ENCODE measurements at places on chromosomes 2 and 18. TPM values are rescaled to one million over a fixed set of nuclear protein-coding genes. Genes with fewer than 3 reads are reported as not detected.

- no peak for DNase-seq
Measured at GRCh38 chr2:105822186-105822585, 77.5 kb downstream of the NCK2 start.

DNA sequence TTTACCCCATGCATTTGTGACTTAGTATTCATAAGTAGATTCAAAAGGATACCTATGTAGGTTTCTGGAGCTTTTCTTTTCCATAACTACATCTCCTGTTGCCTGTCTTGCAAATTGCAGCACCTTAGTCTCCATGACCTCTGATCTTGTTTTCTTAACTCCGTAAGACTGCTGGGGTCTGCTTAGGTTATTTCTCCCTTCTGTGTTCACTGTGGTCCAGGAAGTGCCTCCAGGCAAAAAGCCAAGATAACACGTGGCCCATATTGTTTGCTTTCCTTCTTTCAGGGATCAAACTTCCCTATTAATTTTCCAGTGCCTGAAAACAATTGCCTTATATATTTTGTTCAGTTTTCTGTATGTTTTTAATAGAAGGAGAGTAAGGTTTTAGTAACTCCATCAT lies 86.4 kb downstream of the GCA start:
- no peak for DNase-seq

The CYP1B1 gene
- 69.4 TPM for total RNA-seq

DNA sequence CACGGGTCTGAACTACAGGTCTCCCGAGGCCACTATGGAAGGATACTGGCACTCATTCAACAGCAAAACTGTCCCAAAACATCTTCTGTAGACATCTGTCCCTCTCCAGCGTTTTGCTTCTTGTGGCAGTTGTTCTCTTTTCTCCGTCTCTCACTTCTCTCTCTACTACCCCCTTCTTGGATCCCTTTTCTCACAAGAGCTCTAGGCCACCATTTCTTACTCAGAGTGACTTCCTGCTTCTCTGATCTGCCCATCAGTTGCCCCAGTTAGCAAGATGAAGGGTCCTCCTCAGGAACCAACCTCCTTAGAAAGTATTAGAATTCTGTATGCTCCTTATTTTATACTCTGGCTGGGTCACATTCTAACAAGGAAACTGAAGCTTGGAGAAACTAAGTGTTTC lies 32.6 kb downstream of the BCL2 start:
- no peak for DNase-seq

DNA sequence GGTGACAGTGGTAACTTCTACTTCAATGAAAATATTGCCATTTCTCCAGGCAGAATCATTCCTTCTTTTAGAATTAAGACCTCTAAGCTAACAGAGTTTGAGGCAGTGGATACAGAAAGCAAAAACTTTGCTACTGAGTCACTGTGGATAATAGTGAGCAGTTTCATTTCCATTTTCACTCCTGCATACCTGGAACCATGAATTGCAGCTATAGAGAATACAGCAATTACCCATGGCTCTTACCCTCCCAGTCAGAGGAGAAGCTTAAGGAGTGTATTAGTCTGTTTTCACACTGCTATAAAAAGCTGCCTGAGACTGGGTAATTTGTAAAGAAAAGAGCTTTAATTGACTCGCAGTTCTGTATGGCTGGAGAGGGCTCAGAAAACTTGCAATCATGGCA lies 531.4 kb upstream of the CNTNAP5 start:
- DNase-seq: no peak

DNA sequence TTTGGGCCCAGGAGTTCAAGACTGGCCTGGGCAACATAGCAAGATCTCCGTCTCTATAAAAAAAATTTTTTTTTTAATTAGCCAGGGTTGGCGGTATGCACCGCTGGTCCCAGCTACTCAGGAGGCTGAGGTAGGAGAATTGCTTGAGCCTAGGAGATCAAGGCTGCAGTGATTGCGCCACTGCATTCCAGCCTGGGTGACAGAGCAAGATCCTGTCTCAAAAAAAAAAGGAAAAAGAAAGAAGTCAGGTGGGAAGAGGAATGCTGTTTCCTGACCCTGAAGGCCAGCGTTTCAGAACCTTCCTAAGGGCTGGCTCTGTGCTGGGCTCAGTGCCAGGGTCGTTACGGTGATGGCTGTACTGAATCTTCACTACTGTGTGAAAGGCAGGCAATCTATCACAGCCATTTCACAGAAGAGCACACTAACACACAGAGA lies 35.0 kb upstream of the AGAP1 start:
- DNase-seq: peak; percentile 74

DNA sequence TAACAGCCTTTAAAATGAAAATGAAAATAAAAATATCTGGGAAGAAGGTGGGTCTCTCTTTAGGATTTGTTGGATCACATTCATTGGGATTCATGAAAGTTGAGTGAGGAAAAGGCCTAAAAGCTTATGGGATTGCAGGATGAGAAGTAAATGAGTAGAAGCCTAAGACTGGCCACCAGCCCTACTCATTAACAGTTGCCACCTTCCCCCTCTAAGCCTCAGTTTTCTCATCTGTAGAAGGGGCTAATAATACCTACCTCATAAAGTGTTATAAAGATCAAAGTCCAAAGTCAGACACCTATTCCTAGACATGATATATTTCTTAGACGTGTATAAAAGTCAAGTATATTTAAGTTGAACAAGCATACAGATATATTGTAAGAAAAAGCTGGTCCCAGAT lies 23.8 kb downstream of the RDH14 start:
- DNase-seq: no peak

GRCh38 chr2:78925258-78925657 lies 100.2 kb upstream of the REG3G start:
- no peak for DNase-seq

DNA sequence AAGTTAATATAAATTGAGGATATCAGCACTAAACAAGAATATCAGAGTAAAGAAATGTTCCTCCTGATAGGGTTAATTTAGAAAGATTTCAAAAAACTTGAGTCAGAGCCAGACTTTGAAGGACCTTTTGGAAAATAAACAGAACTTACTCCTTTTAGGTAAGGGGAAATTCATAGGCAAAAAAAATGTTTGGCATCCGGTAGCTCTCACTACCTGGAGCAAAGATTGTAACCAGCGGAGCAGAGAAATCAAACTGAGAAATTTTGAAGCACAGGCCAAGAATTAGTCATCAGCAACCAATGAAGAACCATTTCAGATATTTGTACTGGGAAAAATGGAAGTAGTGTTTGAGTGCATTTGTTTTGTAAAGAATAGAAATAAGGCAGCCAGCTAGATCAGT lies 113.0 kb downstream of the ICA1L start:
- no peak for DNase-seq

The DSG1 gene
- not detected for total RNA-seq

GRCh38 chr18:40152859-40153258 lies 1802.2 kb upstream of the PIK3C3 start:
- no peak for DNase-seq

DNA sequence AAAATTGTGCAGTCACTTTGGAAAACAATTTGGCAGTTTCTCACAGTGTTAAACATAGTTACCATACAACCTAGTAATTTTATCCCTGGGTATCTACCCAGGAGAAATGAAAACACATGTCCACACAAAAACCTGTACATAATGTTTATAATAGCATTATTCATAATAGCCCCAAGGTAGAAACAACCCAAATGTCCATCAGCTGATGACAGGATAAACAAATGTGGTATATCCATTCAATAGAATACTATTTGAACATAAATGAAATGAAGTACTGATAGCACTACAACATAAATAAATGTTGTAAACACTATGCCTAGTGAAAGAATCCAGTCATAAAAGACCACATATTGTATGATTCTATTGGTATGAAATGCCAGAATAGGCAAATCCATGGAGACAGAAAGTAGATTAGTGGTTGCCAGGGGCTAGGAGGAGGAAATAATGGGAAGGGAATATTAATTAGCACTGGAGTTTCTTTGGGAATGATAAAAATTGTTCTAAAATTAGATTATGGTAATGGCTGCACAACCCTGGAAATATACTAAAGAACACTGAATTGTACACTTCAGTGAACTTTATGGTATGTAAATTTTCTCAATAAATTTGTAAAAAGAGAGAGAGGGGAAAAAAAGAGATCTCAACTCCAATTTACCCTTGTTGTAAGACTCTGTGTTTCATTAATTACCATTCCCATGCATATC lies 20.8 kb upstream of the VIT start:
- DNase-seq: no peak

The GKN1 gene
- not detected for total RNA-seq

The MC4R gene
- total RNA-seq: not detected

The POTEC gene
- not detected for total RNA-seq

The DPP10 gene
- total RNA-seq: 1.0 TPM

The KCNS3 gene
- total RNA-seq: 47.8 TPM

The KIAA2012 gene
- total RNA-seq: not detected

The SP110 gene
- 46.9 TPM for total RNA-seq

DNA sequence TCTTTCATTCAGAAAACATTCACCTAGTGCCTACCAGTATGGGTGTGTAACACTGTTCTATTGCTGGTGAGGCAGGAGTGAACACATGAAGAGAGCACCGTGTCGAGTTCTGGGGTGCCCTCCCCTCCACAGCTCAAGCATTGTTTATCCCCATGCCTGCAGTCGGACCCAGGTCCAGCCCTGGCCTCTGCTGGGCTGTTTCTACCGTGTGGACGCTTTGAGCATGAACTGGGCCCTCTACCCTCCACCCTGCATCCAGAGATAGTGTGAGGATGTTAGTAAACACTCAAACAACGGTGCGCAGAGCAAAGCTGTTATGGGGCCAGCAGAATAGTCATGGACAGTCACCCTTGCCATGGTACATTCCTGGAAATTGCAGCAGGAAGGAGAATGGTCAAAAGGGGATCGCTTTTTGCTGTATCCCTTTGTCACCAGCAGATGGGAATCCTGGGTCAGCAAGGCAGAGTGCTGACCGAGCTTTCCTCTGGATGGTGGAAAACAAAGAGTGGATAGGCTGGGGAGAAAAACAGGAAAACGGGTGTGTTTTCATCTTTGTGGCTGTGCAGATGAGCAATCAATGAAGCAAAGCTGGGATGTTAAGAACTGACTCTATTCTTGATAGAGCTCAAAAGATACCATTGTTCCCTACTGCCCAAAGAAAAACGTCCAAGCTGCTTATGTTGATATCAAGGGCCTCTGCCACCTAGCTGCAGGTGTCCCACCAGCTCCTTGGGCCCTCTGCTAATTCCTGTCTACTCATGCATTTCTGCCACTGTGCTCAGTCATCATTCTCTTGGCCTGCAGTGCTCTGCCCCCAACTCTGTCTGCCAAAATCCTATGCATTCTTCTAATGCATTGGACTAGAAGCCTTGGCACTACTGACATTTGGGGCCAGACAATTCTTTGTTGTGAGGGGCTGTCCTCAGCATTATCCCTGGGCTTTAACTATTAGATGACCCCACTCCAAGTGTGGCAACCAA lies 38.7 kb downstream of the REEP1 start:
- peak; percentile 40 for DNase-seq

DNA sequence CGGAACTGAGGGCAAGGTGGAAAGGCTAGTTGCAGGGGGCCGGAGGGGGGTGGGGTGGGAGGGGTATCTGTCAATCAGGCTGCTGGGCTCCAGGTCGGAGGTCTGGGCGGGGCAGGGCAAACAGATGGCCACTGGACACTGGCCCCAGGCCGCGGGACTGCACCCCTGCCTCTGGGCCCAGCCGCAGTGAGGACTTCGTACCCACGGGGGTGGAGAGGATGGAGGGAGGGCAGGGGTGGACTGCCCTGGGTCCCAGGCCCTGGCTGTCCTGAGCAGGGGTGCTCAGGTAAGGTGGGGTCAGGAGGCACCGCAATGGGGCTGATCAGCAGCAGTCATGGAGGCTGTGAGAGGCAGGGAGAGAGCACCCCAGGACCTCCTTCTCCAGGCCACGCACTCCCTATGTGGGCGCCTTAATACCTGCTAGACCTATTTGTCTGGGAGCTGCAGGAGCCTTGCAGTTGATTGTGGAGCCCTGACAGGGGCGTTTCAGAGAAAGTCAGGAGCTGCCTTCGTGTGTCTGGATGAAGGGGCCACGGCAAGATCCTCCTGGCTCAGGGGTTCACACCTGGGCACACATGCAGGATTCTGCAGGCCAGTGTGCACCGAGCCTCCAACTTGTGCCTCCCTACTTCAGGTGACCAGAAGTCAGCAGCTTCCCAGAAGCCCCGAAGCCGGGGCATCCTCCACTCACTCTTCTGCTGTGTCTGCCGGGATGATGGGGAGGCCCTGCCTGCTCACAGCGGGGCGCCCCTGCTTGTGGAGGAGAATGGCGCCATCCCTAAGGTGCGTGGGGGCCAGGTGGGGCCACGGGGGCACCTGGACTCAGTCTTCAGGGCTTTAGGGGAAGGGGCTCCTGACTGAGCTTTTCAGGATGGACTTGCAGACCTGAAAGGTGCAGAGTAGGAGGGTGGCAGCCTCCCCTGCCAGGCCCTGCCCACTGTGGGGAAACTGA lies 1.5 kb downstream of the CTDSP1 start:
- peak; percentile 81 for DNase-seq

The LOXHD1 gene
- 2.7 TPM for total RNA-seq

DNA sequence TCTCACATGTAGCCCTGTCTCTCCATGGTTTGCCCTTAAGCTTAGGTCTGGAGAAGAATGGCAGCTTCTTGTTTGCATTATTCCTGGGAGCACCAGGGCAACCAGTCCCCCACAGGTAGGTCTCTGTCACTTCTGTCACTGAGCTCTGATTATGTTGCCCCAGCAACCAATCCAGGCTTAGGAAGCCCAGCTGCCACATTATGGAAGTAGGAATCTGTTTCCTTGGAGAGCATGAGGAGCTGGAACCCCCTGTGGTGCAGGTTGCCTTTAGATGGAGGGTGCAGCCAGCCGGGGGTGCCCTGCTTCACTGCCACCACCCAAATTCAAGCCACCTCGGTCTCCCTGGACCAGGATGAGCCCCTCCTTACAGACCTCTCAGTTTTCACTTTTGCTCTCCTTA lies 4.8 kb downstream of the RESP18 start:
- DNase-seq: no peak

- no peak for DNase-seq
Measured at GRCh38 chr2:169877398-169877797, 50.1 kb downstream of the UBR3 start.

The AKAIN1 gene
- not detected for total RNA-seq

The RAB6C gene
- total RNA-seq: not detected

GRCh38 chr2:237819231-237819630 lies 20.7 kb downstream of the RBM44 start:
- no peak for DNase-seq

The ALLC gene
- not detected for total RNA-seq

The SULT1C4 gene
- 11.6 TPM for total RNA-seq

DNA sequence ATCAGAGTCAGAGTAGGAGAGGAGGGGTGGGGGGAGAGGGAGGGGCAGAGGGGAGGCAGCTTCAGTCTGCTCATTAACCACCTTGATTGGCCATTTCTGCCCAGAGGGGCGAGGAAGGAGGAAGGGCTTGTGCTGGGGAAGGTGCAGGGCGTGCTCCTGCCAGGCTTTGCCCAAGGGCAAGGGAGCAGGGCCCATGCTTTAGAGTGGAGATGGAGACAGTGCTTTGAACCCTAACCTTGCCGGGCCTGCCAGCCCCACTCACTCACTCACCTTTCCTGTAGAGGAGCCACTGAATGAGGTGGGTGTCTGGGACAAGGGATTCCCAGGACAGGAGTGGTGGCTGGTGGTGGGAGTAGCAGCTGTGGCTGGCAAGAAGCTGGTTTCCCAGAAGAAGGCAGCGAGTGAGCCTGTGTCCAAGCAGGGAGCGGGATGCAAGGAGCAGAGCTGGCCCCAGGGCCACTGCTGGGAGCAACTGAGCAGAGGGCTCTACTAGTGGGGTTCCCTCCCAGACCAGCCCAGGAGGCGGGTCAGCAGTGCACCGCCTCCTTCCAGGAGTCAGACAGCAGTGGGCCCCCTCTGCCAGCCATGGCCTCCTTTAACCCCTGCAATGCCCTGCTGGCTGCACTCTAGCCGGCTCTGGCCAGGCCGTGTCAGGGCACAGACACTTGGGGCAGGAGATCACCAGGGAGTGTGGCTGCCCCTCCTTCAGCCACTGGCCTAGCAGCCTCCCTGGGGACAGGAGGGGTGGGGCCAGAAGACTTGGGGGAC lies 3.6 kb upstream of the RUFY4 start:
- peak; percentile 46 for DNase-seq

Data from upper lobe of right lung (tissue), 1 donor.